ENCODE measurements at places on chromosomes 12 and 14. TPM values are rescaled to one million over a fixed set of nuclear protein-coding genes. Genes with fewer than 3 reads are reported as not detected.

- H3K27ac ChIP-seq: no peak overlapping the region
- no peak overlapping the region for H3K4me3 ChIP-seq
- no peaks in the 10 kb centered on the region for H3K36me3 ChIP-seq
Measured at GRCh38 chr14:102568115-102568614, 24.3 kb upstream of the RCOR1 start.

Gene HSPA2
- total RNA-seq: 64.9 TPM

- H3K27ac ChIP-seq: no peak overlapping the region
- peaks cover 7% of the 10 kb centered on the region for H3K4me1 ChIP-seq
- no peak overlapping the region for H3K4me3 ChIP-seq
- no peaks in the 10 kb centered on the region for H3K27me3 ChIP-seq
- DNase-seq: no peak
Measured at GRCh38 chr14:76516884-76517283, 140.9 kb downstream of the ESRRB start.

- H3K4me1 ChIP-seq: no peaks in the 10 kb centered on the region
- no peak for DNase-seq
- H3K4me3 ChIP-seq: peak overlapping the region; percentile 27
- H3K36me3 ChIP-seq: no peaks in the 10 kb centered on the region
Measured at GRCh38 chr14:59630288-59630963, 53.8 kb upstream of the CCDC175 start.

Gene NDUFB1
- total RNA-seq: 1,566 TPM

Gene TMCC3
- 4.7 TPM for total RNA-seq

DNA sequence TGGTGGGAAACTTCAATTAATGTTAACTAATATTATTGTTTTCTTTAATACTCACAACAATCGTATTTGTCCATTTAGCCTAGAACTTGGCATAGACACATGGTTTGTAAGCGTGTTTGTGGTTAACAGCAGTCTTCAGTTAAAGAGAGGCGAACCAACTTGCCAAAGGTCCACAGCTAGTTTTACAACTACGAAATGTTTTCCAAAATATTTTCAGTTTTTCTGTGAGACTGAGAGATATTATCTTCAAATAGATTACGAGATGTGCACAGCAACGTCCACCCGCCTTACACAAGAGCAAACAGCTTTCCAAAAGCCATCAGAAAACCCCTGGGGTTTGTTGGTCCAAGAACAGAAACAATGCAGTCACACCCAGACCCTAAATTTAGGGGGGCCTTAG lies 58.6 kb upstream of the RASSF3 start:
- no peaks in the 10 kb centered on the region for H3K27me3 ChIP-seq
- no peaks in the 10 kb centered on the region for H3K4me1 ChIP-seq
- no peaks in the 10 kb centered on the region for H3K36me3 ChIP-seq

- H3K4me1 ChIP-seq: peaks cover 29% of the 10 kb centered on the region
- no peaks in the 10 kb centered on the region for H3K27me3 ChIP-seq
- H3K27ac ChIP-seq: no peak overlapping the region
- no peaks in the 10 kb centered on the region for H3K36me3 ChIP-seq
- H3K4me3 ChIP-seq: no peak overlapping the region
Measured at GRCh38 chr12:124703856-124704255, 136.4 kb upstream of the NCOR2 start.

DNA sequence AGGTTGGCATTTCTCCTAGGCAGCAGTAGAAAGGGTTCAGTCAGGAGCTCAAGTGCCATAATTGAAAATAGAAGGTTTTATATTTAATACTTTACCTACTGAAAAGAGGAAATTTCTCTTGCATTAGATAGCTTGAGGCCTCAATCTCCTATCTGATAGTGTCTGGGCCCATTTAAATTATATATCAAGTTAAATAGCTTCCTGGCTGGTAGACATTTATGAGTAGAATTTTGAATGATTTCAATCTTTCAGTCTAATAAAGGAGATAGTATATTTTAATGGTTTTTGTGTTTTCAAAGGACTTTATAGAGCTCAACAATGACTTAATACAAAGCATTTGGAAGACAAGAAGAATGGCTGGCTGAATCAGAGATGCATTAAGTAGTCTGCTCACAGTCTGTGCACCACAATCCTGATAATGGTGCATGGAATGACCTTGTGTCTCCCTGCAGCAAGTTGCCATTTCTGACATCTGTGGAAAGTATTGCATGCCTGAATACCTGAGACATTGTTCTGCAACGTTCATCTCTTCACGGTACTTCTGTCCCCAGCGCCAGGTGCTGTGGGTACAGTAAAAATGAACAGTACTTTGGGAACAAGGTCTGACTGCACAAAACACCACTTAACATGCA lies 974.1 kb downstream of the TMTC2 start:
- H3K4me3 ChIP-seq: no peak overlapping the region
- H3K4me1 ChIP-seq: no peaks in the 10 kb centered on the region
- H3K27ac ChIP-seq: no peak overlapping the region
- no peaks in the 10 kb centered on the region for H3K36me3 ChIP-seq
- H3K27me3 ChIP-seq: no peaks in the 10 kb centered on the region
- DNase-seq: no peak

DNA sequence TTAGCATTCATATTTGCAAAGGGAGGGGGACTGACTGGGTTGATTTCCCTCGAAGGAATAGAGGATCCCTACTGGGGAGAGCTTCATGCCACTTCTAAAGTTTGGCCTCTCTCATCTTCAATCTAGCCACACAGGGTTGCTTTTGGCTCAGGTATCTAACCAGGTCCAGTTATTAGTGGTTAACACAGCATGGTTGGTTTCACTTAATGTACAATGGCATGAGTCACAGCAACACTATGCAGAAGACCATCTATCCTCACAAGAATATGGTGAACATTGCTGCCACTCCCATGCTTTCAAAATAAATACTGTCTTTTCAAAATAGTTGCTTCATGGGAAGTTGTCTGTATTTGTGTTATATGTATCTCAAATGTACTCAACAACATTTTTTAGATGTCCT lies 6.6 kb upstream of the RAB3IP start:
- H3K27ac ChIP-seq: no peak overlapping the region
- H3K4me1 ChIP-seq: no peaks in the 10 kb centered on the region
- DNase-seq: no peak
- H3K36me3 ChIP-seq: no peaks in the 10 kb centered on the region
- H3K4me3 ChIP-seq: no peak overlapping the region

- H3K4me1 ChIP-seq: no peaks in the 10 kb centered on the region
- no peak for DNase-seq
- H3K27me3 ChIP-seq: no peaks in the 10 kb centered on the region
- H3K27ac ChIP-seq: no peak overlapping the region
- H3K36me3 ChIP-seq: no peaks in the 10 kb centered on the region
Measured at GRCh38 chr12:54716261-54716660, 68.1 kb upstream of the DCD start.

GRCh38 chr14:54754116-54754622 lies 148.5 kb downstream of the GCH1 start:
- H3K4me3 ChIP-seq: no peak overlapping the region
- no peak for DNase-seq
- no peak overlapping the region for H3K27ac ChIP-seq
- H3K27me3 ChIP-seq: no peaks in the 10 kb centered on the region
- peaks cover 23% of the 10 kb centered on the region for H3K4me1 ChIP-seq
- peaks cover 47% of the 10 kb centered on the region for H3K36me3 ChIP-seq

GRCh38 chr14:65179918-65180724 lies 77.8 kb upstream of the MAX start:
- H3K27ac ChIP-seq: peak overlapping the region; percentile 16
- H3K4me1 ChIP-seq: no peaks in the 10 kb centered on the region
- no peak overlapping the region for H3K4me3 ChIP-seq
- H3K27me3 ChIP-seq: no peaks in the 10 kb centered on the region
